ENCODE measurements at places on chromosomes 12 and 14.

GRCh38 chr12:15796493-15797141, 7.4 kb upstream of the EPS8 start:
- DNase-seq: no peak

DNA sequence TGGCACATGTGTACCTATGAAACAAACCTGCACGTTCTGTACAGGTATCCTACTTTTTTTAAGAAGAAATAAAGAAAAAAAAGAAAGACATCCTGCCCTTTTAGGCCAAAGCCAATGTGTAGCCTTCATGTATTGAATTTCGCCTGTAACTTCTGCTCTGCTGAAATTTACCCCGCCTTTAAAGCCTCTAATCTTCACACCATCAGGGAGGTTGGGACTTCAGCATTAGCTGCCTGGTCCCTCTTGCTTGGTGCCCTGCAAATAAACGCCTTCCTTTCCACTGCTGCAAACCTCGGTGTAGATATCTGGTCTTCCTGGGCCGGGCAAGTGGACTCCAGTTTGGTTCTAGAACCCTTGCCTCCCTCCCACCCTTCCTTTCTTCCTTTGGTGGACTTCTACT, 2.6 kb upstream of the KRT71 start:
- no peak for DNase-seq

DNA sequence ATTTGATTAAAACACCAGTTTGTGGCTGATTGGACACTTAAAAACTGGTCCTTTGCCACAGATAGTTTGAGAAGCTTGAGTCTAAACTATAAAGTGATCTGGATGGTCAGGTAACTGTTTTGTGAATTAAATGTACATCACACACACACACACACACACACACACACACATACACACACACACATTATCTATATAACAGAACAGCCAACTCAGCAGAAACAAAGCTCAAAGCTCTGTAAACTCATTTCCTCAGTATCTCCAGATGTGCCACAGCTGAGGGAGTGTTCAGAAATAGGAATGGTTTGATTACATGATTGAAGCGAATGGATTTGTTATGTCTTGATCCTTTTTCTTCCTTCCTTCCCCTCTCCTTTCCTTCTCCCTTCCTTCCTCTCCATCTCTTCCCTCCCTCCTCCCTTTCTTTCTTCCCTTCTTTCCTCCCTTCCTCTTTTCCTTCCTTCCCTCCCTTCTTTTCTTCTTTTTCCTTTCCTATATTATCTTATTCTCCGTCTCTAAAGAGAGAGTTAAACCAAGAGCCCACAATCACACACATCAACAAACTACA, 100.3 kb downstream of the LLPH start:
- DNase-seq: no peak

DNA sequence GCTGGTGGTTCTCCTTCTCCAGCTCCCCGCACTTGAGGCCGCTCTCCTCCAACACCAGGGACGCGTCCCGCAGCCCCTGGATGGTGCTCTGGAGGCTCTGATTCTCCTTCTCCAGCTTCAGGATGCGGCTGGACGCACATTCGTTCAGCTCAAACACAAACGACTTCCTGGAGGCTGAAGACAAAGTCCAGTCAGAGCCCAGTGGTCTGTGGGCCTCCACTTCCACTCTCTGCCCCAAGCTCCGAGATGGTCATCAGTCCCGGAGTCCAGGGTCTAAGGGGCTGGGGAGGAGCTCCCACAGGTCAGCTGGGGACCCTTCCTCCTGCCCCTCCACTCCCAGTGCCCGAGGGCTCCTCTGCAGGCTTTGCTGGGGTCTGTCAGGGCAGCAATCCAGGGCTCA, 76.6 kb upstream of the GPR68 start:
- no peak for DNase-seq

DNA sequence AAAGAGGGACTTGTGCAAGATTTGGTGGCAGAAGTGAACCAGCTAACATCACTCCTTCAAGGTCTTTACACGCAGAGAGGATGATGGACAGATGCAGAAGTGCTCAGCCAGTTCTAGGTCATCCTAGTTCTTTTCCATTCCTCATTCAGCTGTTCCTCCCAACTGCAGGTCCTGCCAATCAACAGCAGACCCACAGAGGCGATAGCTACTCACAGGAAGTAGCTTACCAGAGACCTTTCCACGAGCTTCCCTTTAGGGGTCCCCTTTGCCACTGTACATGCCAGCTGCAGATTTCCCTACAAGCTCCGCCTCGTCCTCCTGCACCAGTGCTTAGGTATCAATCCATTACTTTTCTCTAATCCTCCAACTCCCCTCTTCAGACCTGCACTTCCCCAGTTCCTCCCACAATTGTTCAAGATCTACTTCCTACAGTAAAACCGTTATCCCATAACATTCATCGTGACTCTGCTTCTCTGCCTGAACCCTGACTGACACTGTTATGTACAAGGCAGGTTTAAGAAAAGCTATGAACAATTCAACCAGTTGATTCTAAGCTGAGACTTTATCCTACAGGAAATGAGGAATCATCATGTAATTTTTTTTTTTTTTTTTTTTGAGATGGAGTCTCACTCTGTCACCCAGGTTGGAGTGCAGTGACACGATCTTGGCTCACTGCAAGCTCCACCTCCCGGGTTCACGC, 22.5 kb downstream of the RECQL start:
- DNase-seq: no peak

DNA sequence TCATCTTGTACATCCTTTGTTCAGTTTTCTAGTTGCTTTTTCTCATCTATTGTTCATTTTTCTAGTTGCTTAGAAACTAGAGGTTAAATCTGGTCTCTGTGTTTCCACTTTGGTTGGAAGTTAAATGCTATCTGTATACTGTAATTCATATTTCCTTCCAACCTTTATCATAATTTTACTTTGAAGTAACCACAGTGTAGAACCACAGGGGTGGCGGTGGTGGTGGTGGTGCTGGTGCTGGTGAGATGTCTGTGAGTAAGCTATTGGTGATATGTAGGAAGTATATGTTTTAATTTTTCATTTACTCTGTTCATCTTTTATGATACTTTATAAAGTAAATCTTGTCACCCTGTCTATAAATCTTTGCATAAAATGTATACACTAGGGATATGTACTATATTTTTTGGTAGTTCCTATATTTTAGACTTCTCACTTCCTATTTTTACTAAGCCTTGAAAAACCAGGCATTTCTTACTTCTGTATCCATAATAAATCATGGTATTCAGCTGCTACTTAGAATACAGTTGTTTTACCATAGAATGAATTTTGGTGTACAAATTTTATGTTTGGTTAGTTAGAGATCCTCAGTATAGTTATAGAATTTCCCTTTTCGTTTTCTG, 31.9 kb downstream of the CCDC91 start:
- peak; percentile 63 for DNase-seq

GRCh38 chr12:58922849-58923248, 2.5 kb upstream of the LRIG3 start:
- DNase-seq: no peak

GRCh38 chr12:124432376-124432775, 135.0 kb downstream of the NCOR2 start:
- no peak for DNase-seq

DNA sequence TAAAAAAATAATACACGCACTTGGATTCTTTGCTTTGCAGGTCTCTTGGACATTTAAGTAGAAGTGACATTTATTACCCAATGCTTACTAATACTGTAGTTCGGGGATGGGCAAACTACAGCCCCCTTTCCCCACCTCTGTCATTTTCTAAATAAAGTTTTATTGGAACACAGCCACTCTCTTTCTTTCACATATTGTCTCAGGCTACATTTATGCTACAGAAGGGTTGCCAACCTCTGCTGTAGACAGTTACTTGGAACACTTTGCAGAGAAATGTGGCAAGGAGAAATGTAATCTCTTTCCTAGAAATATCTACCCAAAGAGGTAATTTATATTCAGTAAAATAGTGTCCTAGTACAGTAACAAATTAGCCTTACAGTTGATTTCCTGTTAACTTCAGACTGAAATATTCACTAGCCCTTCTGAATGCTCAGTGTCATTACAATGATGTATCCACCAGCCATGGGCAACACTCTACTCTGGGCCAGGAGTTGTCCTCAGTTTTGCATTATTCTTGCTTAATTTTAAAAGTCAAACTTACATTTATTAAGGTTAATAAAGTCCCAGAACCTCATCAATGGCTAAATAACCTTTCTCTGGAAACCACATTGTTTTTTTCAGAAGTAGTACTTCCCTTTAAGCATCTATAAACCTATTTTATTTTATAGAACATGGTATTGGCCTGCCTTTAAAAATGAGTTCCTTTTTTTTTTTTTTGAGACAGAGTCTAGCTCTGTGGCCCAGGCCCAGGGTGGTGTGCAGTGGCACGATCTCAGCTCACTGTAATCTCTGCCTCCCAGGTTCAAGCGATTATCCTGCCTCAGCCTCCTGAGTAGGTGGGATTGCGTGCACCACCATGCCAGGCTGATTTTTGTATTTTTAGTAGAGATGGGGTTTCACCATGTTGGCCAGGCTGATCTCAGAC, 269.6 kb upstream of the AMIGO2 start:
- no peak for DNase-seq

- no peak for DNase-seq
Measured at GRCh38 chr12:96140174-96140573, 54.0 kb upstream of the ELK3 start.

DNA sequence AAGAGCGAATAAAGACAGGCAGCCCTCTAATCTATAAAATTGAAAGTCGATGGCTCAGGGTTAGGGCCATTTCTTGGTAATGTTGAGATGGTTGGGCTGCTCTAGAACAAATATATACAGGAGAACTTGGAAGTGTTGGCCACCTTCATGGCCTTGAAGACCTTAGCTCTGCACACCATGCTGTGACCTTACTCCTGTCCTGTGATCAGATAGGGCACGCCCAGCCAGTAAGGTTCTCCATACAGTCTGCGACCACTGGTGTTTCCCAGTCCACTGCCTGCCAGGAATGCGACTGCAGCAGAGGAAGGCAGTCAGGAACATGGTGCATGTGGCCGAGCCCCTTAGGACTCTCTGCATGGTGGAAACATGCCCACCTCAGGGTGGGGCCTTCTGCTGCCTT, 73.2 kb upstream of the PSMA6 start:
- DNase-seq: no peak

DNA sequence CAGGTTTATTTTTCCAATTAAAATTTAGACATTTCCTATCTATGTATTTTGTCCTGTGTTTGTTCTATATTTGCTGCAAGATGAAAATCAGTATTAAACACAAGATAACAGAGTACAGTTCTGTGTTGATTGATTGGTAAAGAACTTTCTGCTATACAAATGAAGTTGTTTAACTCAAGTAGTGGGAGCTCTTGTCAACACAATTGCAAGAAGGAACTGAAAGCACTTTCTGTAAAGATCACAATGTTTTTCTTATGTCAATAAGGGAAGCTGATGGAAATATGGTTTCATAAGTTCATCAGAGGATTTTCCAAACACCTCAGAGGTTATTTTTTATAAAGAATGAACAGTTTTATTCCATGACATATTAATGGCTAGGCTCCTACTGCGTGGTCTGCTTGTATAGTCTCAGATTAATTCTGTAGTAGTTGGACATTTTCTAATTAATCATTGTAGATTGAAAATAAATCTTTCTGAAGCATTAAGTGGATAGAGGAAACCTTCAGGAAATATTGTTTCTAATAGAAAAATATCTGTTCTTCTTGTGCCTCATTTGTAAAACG, 379.5 kb downstream of the LRFN5 start:
- DNase-seq: no peak

GRCh38 chr12:14058717-14059116, 77.3 kb upstream of the GRIN2B start:
- no peak for DNase-seq

DNA sequence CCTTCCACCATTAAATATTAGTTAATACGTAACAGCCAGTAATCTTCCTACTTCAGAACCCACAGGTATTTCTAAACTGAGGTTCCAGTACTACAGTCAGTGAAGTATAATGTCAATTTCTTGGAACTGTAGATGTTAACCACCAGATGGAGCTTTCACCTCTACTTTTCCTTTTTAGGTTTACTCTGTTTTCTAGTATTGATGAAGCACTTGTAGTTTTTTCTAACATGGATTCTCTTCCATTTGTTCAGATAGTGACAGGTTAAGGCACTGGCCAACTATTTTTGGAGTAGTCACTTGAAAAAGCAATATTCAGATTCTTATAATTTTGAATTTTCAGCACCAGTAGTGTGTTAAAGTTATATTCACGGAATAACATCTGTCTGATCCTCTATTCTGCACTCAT, 4.6 kb upstream of the SEC23A start:
- no peak for DNase-seq

- DNase-seq: no peak
Measured at GRCh38 chr14:74438351-74438915, 12.4 kb upstream of the SYNDIG1L start.

DNA sequence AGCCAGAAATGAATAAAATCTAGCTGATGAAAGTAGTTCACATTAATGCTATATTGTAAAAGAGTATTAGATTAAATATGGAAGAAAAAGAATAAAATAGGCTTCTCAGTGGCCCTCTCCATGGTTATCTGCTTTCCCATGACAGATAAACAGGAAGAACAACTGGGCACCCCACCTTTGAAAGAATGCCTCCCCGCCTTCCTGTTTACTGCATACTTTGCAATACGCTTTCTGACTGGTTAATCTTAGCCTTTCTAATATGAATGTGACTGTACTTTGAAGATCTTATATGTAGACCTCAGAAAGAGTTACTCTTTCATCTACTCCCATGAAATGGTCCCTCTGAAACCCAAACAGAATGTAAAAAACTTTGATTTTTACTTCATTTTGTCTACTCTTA, 34.1 kb upstream of the DAAM1 start:
- no peak for DNase-seq

DNA sequence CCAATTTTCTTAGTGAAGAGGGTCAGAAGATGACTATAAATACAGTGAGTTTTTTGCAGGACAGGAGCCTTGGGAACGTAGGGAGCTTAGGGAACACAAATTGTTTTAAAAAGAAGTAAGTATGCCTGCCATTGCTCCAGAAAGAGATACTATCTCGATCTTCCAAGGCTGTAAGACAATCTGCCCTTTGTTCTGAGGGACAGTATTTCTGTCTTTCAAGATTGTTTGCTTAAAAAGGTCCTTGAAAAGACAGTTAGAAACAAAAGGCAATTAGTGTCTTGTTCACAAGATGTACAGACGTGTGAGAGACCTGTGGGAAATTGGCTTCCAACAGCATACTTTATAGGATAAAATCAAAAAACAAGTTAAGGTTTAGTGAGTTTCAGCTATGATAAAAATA, 321.2 kb upstream of the FAR2 start:
- DNase-seq: no peak

- no peak for DNase-seq
Measured at GRCh38 chr12:55707219-55707671, 459 bp downstream of the ITGA7 start.

DNA sequence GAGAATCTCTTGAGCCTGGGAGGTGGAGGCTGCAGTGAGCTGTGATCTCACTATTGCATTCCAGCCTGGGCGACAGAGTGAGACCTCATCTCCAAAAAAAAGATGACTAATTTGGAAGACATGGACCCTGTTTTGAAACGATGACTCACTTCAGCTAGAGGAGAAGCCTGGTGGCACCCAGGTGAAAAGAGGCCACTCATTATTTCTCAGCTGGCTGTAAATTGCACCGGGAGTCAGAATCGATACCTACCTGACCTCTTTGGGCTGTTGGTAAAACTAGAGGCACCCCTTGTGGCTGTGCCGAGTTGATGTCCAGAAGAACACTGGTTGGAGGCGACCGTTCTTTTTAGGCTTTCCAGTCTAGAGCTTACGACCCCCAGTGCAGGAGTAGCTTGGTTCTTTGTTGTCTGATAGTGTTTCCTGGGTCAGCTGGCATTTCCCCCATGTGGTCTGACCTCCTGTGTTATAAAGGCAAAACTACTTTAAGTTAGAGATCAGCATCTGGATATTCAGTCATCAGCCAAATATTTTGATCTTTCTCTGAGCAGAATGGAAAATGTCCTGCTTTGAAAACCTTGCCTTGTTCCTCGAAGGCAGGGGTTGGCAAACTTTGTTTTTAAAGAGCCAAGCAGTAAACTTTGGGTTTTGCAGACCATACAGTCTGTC, 93.2 kb downstream of the CHST11 start:
- DNase-seq: no peak
